Right ventricle myocardium superior (tissue), 1 donor: ENCODE measurements at places on chromosomes 5 and 9. TPM values are rescaled to one million over a fixed set of nuclear protein-coding genes. Genes with fewer than 3 reads are reported as not detected.

Gene ST6GALNAC4
- total RNA-seq: 18.1 TPM

Gene FSTL4
- not detected for total RNA-seq

Gene RLN2
- not detected for total RNA-seq

Gene SERF1A
- total RNA-seq: 7.0 TPM

Gene GRIA1
- 0.05 TPM for total RNA-seq

- DNase-seq: no peak
Observed at GRCh38 chr9:19935422-19935821, 146.6 kb upstream of the SLC24A2 start.

DNA sequence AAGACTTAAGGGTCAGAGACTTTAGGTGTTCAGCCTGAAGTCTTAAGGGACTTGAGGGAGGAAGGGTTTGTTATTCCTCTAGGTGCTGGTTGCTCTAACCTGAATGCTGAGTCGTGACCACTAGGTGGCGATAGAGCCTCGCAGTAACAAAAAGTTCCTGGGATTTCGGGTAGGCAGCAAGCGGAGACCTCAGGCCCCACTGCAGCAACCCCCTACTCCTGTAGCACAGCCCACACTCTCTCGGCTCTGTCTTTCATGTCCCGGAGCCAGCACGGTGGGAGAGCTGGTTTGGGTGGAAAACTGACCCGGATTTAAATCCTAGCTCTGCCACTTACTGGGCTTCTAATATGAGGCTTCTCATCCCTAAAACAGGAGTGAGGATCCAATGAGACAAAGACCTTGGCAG lies 100.3 kb upstream of the PANK3 start:
- peak; percentile 53 for DNase-seq

GRCh38 chr5:107021575-107021974 lies 649.2 kb downstream of the EFNA5 start:
- DNase-seq: no peak

- no peak for DNase-seq
Observed at GRCh38 chr9:135065151-135065550, 22.3 kb upstream of the OLFM1 start.

DNA sequence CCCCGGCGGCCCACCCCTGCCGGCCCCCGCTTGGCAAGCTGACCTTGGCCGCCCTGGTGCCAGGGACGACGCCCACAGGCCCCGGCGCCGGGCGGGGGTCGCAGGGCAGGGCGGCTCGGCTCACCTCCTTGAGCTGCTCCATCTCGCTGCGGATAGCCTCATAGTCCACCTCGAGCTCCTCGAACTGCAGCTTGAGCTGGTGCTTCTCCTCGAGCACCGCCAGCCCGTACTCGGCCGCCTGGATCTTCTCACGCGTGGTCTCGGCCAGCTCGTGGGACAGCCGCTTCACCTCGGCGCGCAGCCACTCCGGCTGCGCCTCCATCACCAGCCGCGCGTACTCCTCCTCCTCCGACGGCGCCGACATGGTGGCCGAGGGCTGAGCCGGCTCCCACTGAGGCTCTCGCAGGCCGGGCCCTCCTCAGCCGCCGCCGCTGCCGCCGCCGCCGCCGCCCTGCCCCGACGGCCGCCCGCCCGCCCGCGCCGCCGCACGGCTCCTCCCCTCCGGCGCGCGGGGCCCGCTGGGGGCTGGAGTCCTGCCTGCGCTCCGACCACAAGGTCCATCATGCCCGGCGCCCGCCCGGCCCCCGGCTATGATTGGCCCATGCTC lies at the start of gene BICD2:
TSS of gene BICD2 (minus strand) at position 453 of the 607 bp plus-strand sequence. CDS start at position 364, 89 bp downstream.
- DNase-seq: no peak

- no peak for DNase-seq
Observed at GRCh38 chr5:113296676-113297075, 138.1 kb downstream of the TSSK1B start.
